ENCODE measurements at places on chromosomes 1 and 21. TPM values are rescaled to one million over a fixed set of nuclear protein-coding genes. Genes with fewer than 3 reads are reported as not detected.

Gene OLIG2
- not detected for total RNA-seq

Gene GPR3
- total RNA-seq, result 1.7 TPM

Gene CD1D
- total RNA-seq, result 0.04 TPM

Gene TNNT2
- total RNA-seq, result 0.67 TPM

Gene PCSK9
- total RNA-seq, result 2.3 TPM
